ENCODE measurements at places on chromosomes 3 and 15. TPM values are rescaled to one million over a fixed set of nuclear protein-coding genes. Genes with fewer than 3 reads are reported as not detected.

Gene ITIH4
- 0.88 TPM for total RNA-seq

Gene ST8SIA2
- not detected for total RNA-seq

Gene ADCY5
- not detected for total RNA-seq

Gene SMAD6
- 1.7 TPM for total RNA-seq

Gene FGF12
- total RNA-seq, result not detected

Gene RBP2
- not detected for total RNA-seq

Gene SNRPA1
- total RNA-seq, result 10.3 TPM

Gene BCL2A1
- total RNA-seq, result 1.3 TPM

Gene ATP10A
- total RNA-seq, result 2.6 TPM

Gene PTH1R
- not detected for total RNA-seq

Gene SELENOS
- total RNA-seq, result 91.9 TPM

Gene PLSCR2
- not detected for total RNA-seq

Gene GHSR
- not detected for total RNA-seq

Gene WDR72
- not detected for total RNA-seq

Gene C15orf62
- not detected for total RNA-seq

Gene PLCL2
- total RNA-seq, result 9.0 TPM

Gene CCR3
- not detected for total RNA-seq

Gene RASGRP1
- total RNA-seq, result not detected

Gene TF
- total RNA-seq, result 0.44 TPM

Gene RAD51
- total RNA-seq, result 2.0 TPM

Gene C3orf80
- 5.7 TPM for total RNA-seq

Gene SCAMP5
- total RNA-seq, result 0.57 TPM

Gene MOBP
- not detected for total RNA-seq

Data from placental pericyte (primary cell).